CD4-positive, alpha-beta T cell treated with Interleukin-4 for 4 hours (primary cell): ENCODE measurements at places on chromosomes 4 and X.

GRCh38 chrX:19019996-19020395 lies 36.1 kb upstream of the PHKA2 start:
- DNase-seq, result no peak

DNA sequence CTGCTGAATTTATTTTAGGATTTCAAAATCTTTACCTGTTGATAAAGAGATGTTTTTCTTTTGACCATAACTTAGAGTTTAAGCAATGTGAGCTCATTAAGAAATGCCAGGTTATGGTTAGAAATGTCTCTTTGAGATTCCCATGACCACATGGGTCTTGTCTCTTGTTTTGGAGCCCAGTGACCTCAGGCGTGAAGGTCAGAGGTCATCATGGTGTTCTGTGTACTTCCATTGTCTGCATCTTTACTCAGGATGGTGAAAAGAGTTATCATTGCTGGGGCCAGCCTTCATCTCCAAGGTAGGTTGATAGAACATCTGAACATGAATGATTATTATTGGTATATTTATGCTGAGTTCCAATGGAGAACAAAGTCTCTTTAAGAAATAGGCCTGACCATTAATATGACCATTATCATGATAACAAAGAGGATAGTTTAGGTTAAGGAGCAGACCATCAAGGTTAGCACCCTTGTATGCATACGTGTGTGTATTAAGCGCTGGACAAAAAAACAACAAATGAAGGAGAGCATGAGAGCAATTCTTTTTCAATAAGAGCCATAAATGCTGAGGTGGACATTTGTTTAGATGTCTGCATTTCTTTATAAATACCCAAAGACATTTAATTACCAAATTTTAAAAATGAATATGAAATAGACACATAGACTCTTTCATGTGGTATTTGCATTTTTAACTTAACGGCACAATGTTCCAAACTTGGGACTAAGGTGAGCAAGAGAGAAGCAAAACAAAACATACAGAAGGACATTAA lies 120.6 kb upstream of the PAQR3 start:
- no peak for DNase-seq

DNA sequence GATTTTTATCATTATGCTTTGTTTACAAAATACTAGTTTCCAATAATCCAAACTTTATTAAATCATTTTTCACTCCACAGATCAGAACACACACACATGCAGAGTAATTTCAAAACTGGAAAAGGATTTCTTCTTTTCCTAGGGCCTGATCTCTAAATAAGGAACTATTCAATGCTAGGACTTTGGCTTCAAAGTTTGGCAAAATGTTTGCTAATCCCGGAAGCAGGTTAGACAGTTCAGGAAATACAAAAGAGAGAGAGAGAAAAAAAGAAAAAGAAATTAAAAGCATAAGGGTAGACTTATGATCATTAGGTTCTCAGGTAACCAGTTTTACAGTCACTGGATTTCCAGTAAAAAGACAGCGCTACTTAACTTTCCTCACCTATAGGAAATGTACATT lies 211.0 kb downstream of the DCLK2 start:
- no peak for DNase-seq

- DNase-seq, result no peak
These were observed 26.7 kb downstream of the SMARCA1 start for GRCh38 chrX:129496625-129497024.

- no peak for DNase-seq
These were observed 70.8 kb downstream of the STIM2 start for GRCh38 chr4:26931451-26931850.

DNA sequence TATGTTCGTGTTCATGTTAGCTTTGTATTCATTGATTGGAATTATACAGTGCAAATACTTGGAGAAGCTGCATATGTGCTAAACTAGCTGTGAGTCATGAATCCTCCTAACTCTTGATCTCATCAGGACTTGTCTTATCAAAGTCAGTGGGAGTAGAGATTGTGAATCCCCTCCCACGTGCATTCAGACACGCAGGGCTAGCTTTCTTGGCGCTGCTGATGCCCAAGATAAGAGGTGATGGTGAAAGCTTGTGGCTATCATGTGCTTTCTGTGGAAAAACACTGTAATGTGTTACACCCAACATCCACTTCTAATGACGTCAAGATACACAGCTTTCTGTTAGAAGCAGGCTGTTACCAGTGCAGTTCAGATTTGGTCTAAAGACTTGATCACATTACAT lies 348.7 kb upstream of the HAND2 start:
- no peak for DNase-seq

GRCh38 chrX:119290476-119290875 lies 54.4 kb downstream of the PGRMC1 start:
- no peak for DNase-seq

DNA sequence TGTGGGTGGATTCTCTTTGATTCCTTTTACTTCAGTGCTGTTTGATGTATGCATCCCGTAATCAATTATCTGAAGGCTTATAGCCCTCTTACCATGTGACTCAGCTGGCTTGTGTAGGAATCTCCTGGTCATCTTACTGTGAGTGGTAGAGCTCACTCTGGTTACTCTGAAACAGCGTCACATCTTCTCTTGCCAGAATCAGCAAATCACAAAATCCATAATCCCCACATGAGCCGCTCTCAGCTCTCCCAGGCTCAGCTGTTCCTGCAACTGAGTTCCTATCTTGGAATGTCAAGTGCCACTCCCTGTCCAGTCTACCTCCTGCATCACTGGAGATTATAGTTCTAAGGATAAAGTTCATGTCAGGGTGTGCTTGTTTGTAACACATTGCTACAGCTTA lies 278.0 kb downstream of the FBXO8 start:
- no peak for DNase-seq

- DNase-seq, result no peak
These were observed 169.2 kb downstream of the PARM1 start for GRCh38 chr4:75101906-75102786.

DNA sequence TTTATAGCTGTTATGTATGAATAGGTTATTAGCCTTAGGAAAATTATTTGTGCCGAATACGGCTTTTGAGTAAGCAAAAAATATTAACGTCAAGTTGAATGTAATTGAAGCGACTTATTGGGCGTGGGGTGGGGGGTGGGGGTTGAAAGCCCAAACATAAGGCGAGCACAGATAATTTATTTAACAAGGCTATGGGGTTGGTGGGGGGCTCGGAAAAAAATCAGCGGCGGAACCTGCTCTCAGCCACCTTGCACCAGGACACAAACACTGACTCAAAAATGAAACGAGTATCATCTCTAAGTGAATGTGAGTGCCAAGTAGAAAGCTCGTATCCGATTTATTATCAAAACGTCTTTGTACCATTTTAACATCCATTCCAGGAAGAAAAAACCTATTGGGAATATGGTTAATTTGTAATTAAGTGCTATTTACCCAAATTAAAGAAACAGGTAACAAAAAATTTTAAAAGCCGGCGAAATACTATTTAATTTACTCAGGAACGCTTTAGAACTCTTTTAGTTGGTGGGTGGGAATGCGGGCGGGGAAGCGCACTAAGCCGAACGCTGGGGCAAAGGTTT lies 902 bp upstream of the LARP1B start:
- no peak for DNase-seq
